ENCODE measurements at places on chromosomes 6 and 20.

GRCh38 chr6:56752534-56752933 is 109.8 kb upstream of the DST start:
- no peak for DNase-seq

DNA sequence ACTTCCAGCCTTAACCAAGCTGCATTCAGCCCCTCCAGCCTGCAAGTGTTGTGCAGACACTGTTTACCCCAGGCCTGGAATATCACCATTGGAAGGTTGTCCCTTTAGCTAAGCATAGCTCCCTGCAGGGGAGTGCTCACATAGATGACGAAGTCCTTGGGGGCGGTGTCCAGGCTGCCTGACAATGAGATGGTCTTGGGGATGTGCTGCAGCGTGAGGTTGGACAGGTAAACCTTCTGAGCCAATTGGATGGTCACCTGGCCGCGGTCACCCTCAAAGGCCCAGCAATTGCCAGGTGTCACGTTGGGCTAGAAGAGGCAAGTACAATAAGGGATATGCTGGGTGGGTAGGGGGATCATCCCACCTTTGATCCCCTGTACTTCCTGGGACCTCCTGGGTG is 18.6 kb downstream of the SUN5 start:
- no peak for DNase-seq

DNA sequence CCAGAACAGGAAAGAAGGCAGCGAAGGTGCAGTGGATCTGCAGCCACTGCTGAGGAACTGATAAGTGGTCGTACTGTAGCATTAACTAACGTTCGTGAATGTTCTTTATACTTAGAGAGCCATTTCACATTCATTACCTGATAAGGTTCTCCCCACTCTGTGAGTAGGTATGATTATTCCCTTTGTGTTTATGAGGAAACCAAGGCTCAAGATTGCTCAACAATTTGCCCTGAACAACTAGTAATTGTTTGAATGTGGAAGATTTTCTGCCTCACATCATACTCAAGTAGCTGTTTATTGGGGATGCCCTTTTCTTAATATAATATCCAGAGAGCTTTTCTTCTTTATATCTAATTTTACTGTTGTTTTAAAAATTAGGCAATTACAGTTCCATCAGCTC is 24.9 kb upstream of the ELOVL5 start:
- DNase-seq = peak; percentile 43

DNA sequence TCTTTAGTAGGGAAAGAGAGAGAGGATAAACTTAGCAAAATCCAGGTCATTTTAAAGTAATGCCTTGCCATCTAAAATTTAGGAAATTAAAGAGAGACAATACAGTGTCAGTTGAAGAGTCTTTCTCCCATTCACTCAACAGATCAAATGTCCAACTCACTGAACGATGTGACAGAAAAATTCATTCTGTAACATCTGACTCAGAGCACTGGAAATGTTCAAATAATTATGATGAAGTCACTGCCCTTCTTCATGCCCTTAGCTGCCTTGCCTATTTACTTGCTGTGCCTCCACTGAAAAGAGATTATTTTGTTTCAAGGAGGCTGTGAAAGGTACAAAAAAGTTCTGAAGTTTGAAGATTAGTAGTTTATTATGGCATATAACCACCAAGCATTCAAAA is 434.8 kb downstream of the ADGRB3 start:
- DNase-seq = peak; percentile 36

- DNase-seq = peak; percentile 10
Observed at GRCh38 chr6:43221046-43221972, 8.0 kb downstream of the DNPH1 start.

DNA sequence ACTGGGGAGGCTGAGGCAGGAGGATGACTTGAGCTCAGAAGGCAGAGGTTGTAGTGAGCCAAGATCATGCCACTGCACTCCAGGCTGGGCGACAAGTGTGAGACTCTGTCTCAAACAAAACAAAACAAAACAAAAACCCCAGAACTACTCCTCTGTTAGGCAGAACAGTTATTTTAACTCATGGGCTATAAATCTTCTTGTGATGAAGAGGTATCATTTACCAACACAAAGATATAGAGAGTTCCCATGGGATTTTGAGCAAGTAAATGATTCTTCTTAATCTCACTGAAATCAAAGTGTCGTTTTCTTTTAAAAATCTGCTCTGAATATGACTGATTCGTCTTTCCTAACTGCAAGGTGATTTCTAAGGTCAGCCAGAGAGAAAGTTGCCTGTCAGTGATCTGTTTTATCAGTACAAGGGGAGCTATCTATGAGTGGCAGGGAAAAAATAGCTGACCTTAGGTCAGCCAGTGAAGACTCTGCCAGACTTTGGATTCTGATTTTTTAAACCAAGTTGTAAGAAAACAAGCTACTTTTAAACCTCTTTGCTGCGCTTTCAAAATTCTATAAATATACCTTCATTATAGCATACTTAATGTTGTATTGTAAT is 3.8 kb upstream of the DSP start:
- DNase-seq = no peak

- DNase-seq = no peak
Observed at GRCh38 chr6:78936515-78936914, 69.2 kb downstream of the IRAK1BP1 start.

GRCh38 chr20:50915424-50915823 is 15.8 kb downstream of the ADNP start:
- no peak for DNase-seq

DNA sequence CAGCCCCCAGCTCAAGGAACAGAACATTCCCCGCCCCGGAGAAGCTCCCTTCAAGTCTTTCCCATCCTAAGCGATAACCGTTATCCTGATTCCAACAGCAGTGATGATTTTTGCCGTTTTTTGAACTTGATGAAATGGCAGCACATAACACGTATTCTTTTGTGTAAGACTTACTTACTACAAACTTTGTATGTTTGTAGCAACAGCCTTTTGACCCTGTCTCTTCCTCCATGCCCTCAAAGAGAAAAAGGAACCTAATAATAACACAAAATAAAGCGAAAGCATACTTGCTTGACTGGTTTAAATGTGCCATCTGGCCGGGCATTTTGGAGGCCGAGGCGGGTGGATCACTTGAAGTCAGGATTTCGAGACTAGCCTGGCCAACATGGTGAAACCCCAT is 26.4 kb upstream of the SLC9A8 start:
- no peak for DNase-seq

DNA sequence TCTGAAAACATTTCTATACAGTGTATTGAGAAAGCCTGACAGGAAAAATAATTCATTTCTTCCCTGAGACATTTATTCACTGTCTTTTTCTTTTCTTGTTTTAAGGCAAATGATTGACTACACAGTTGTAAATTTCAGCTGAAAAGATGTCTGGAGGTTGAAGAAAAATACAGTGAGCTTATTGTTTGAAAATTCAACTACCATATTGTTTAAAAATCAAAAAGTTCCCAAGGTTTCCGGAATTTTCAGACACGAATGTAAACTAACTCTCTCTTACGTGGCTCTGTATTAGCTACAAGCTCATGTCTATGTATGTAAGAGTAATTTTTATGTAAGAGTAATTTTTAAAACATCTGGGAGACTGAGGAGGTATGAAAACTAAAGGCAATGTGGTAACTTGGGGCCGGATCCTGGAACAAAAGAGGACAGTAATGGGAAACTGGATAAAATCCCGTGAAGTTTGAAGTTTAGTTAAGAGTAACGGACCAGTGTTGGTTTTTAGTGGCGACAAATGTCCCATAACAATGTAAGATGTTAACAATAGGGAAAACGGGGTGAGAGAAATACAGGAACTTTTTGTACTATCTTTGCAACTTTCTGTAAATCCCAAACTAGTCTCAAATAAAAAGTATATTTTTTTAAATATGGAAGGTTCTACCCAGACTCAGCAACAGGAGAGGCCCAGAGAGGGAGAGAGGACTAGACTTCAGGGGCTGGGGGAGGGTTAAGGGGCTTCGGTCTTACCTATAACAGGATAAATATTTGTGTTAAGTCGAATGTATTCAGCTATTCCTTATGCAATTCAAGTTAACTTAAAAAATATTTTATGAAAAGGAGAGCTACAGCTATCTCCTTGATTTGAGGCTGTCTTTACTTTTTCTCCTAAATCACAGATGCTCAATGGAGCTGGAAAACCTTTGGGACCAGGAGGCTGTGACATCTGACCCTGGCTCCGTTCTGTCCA is 1.3 kb downstream of the PTGIS start:
- no peak for DNase-seq

DNA sequence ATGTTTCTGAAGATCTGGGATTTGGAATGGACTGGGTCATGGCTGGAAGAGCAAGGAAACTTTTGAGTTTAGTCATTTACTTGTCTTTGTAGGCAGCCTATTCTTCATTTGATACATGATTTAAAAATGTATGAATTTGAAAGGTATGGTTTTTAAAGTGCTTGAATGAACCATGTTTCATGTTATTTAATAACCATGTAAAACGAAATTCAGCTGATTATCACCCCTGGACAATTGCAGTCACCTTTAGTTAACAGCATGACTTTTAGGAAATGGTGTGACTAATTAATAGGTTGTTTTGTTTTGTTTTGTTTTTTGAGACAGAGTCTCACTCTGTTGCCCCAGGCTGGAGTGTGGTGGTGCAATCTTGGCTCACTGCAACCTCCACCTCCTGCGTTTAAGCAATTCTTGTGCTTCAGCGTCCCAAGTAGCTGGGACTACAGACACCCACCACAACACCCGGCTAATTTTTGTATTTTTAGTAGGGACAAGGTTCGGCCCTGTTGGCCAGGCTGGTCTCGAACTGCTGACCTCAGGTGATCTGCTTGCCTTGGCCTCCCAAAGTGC is 2.1 kb downstream of the STX11 start:
- DNase-seq = peak; percentile 46

GRCh38 chr6:150177952-150178520 is 35.2 kb downstream of the PPP1R14C start:
- peak; percentile 98 for DNase-seq

GRCh38 chr6:153001767-153002612 is 519 bp downstream of the MTRF1L start:
- DNase-seq = no peak

GRCh38 chr6:24583463-24584381 is 62.3 kb downstream of the KIAA0319 start:
- peak; percentile 68 for DNase-seq

GRCh38 chr6:134379076-134379475 is 61.2 kb upstream of the SGK1 start:
- peak; percentile 25 for DNase-seq

DNA sequence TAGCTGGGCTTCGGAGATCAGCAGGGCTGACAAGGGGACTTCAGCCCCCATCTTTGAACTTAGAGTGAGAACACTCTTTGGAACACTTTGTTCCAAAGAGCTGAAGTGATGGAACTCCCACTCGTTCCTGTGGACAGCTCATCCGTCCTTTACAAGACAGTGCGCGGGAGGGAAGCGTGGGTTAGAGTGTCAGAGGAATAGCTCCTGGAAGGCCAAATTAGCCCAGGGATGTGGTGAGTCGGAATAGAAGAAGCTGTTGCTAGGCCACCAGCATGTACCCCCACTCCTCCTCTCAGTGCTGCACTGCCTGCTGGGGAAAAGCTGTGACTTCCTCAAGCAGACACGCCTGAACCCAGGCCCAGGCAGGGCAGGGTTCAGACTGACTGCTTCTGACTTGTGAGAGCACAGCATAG is 1.7 kb downstream of the SDCBP2 start:
- peak; percentile 52 for DNase-seq

- no peak for DNase-seq
Observed at GRCh38 chr20:59404749-59405148, 104.3 kb downstream of the EDN3 start.

- DNase-seq = no peak
Observed at GRCh38 chr20:25090492-25091429, 8.8 kb upstream of the VSX1 start.

GRCh38 chr6:128209771-128210170 is 308.9 kb upstream of the THEMIS start:
- peak; percentile 38 for DNase-seq

DNA sequence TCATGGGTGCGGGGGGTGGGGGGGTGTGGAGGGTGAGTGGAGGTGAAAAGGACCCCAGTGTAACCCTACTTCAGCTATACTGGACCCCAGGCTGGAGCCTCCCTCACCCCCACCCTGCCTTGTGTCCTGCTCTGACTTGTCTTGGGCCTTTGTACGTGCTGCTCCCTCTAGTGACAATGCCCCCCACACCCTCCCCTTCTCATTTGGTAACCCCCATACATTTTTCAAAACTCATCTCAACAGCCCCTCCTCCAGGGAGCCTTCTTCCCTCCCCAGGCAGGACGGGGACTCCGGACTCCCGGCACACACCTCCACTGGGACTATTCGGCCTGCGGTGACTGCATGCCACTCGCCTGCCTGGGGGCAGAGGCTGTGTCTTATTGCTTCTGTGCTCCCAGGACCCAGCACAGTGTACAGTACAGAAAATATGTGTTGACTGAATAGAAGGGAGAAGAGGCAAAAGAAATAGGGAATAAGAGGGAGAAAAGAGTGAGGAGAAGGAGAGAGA is 108.2 kb downstream of the VEGFA start:
- no peak for DNase-seq

GRCh38 chr6:379410-380181 is 12.0 kb upstream of the IRF4 start:
- DNase-seq = peak; percentile 3

GRCh38 chr6:53437557-53438202 is 88.9 kb upstream of the ELOVL5 start:
- peak; percentile 85 for DNase-seq

GRCh38 chr6:14806101-14806500 is 439.8 kb upstream of the JARID2 start:
- DNase-seq = no peak

DNA sequence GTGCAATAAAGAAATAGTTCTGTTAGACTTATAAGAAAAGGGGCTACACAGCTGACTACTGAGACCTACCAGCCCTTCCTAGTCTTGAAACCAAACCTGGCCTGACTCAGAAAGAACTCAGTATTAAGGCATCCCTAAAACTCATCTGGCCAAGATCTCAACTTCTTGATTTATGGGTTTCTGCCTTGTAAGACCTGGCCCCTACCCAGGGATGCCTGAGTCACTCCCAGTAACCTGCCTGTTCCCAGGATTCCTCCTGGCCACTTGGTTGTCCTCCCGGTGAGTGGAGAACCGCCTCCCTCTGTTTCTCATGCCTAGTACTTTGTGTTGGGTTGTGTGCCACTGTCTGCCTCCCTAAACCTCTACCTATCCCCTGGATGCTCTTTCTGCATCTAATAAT is 189.4 kb upstream of the PREP start:
- peak; percentile 87 for DNase-seq

- no peak for DNase-seq
Observed at GRCh38 chr20:23115822-23116221, 29.7 kb upstream of the CD93 start.

DNA sequence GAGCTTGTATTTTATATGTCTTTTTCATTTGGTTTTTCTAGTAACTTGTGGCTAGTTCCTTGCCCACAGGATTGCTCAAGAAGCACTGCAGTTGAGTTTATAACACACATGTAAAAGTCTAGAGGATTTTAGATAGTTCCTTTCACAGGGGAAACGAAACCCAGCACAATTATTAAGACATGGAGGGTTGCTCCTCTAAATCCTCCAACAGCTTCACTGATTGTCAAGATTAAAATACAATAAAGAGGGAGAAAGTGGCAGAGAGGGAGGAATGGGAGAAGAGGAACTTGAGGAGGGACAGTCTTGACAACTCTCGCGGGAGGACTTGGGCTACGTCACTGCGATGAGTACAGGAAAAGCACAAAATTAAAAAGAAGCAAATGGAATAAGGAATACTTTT is 9.7 kb upstream of the TBC1D7 start:
- DNase-seq = peak; percentile 27

GRCh38 chr6:145929037-145929633 is 35.0 kb downstream of the SHPRH start:
- DNase-seq = peak; percentile 57

GRCh38 chr6:144478483-144478882 is 193.3 kb downstream of the UTRN start:
- DNase-seq = no peak

Data from renal cortical epithelial cell (primary cell).